CD4-positive, alpha-beta T cell (primary cell): ENCODE measurements at places on chromosomes 12 and 14. TPM values are rescaled to one million over a fixed set of nuclear protein-coding genes. Genes with fewer than 3 reads are reported as not detected.

The GPX2 gene
- not detected for total RNA-seq

The CMTM5 gene
- total RNA-seq: not detected

The CLEC1B gene
- not detected for total RNA-seq

GRCh38 chr14:101687756-101688546 is 73.6 kb upstream of the PPP2R5C start:
- no peak for DNase-seq

GRCh38 chr12:111313833-111314259 is 55.0 kb downstream of the PHETA1 start:
- DNase-seq: peak; percentile 66

- no peak for DNase-seq
These were observed 110.3 kb downstream of the SINHCAF start for GRCh38 chr12:31215518-31216232.

GRCh38 chr12:9751204-9752144 is 9.2 kb downstream of the CD69 start:
- DNase-seq: peak; percentile 66

DNA sequence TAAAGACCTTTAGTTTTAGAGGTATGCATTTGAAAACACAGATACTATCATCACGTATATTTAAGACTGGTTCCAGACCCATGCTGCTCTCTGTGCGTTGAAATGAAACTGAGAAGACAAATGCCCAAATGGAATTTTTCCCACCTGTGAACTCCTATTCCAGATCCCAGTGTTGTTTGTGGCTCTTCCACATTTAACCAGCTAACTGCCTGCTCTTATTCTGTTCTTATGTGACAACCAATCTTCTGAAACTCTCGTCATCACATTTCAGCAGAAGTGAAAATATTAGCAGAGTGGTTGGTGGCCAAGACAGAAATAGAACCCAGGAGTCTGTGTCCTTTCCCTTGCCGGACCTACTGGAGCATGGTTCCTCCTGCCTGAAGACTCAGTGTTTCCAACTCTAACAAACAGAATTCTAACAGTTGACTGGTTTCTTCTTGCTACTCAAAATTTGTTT is 460.2 kb downstream of the RAD51B start:
- DNase-seq: no peak

- DNase-seq: no peak
These were observed 35.6 kb downstream of the SYNE3 start for GRCh38 chr14:95480887-95481226.

DNA sequence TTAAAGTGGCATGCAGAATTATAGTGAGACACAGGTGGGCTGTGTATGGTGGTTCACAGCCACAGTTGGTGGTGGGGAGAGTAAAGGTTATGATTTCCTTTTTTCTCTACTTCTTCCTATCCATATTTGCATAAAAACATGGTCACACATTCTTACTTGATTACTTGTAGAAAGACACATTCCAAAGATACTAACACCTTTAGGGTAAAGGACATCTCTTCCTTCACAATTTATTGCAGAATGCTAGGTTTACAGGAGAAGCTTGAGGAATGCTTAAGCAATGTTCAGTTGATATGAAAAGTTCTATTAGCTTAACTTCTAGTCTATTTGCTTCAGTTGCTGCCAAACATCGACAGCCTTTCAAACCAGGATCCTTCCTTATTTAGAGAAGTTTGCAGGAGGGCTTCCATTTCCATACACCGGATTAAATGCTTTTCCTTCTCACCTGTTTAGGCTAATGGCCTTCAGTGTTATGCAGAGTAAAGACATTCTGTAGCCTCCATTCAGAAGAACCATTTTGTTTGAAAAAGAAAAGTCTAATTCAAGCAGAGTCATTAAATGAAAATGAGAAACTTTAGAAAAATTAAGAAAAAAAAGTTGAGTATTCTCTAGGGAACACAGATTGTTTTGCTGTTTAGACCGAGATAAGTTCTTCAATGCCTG is 2.6 kb upstream of the PHC1 start:
- no peak for DNase-seq
